ENCODE measurements at places on chromosomes 2 and 18. TPM values are rescaled to one million over a fixed set of nuclear protein-coding genes. Genes with fewer than 3 reads are reported as not detected.

CEBPZOS gene
- 35.5 TPM for total RNA-seq

GRHL1 gene
- 0.95 TPM for total RNA-seq

ZNF892 gene
- 4.0 TPM for total RNA-seq

RBBP8 gene
- total RNA-seq: 29.3 TPM

PSTPIP2 gene
- total RNA-seq: 0.51 TPM

RAB6D gene
- not detected for total RNA-seq

DYNAP gene
- total RNA-seq: not detected

BOLL gene
- total RNA-seq: not detected

HNMT gene
- total RNA-seq: not detected

PLB1 gene
- 0.05 TPM for total RNA-seq

GCG gene
- total RNA-seq: not detected

NPC1 gene
- total RNA-seq: 31.9 TPM

SMYD1 gene
- total RNA-seq: not detected

CLEC4F gene
- not detected for total RNA-seq

Data from activated B cell treated with CpG ODN at 0.5 μM for 24 hours (primary cell).